Activated CD4-positive, alpha-beta T cell treated with anti-CD3 and anti-CD28 coated beads, Interleukin-2, amount 10 ng/mL, durations not matched to agents 7 days and 5 days (primary cell): ENCODE measurements at places on chromosomes 2 and 18. TPM values are rescaled to one million over a fixed set of nuclear protein-coding genes. Genes with fewer than 3 reads are reported as not detected.

PSMG2 gene
- total RNA-seq: 112 TPM

GRCh38 chr2:28997847-28998735 lies 17.0 kb downstream of the TOGARAM2 start:
- H3K4me3 ChIP-seq: no peak overlapping the region
- peaks cover 27% of the 10 kb centered on the region for H3K4me1 ChIP-seq
- DNase-seq: no peak
- H3K27ac ChIP-seq: no peak overlapping the region
- H3K27me3 ChIP-seq: no peaks in the 10 kb centered on the region

UGT1A4 gene
- total RNA-seq: not detected

DNA sequence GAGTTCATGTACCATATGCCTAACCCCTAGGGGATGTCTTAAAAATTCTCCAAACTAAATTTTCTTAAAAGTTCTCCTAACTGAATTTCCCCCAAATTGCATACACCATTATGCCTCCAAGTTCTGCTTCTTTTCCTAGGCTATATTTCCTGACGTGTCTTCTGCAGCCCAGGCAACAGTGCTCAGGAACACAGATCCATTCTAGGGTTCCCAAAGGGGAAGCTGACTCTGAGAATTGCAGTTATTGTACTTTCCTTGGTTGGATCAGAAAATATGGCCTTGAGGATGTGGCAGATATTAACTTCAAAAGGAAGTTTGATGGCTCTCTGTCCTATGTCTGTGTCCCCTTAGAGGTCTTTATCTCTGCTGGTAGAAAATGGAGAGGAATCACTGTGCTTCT lies 124.3 kb downstream of the TMEM17 start:
- H3K4me1 ChIP-seq: no peaks in the 10 kb centered on the region
- DNase-seq: no peak
- H3K27ac ChIP-seq: no peak overlapping the region
- no peak overlapping the region for H3K4me3 ChIP-seq
- H3K27me3 ChIP-seq: peaks cover 4% of the 10 kb centered on the region

TAF1B gene
- total RNA-seq: 30.6 TPM

LAMA1 gene
- total RNA-seq: not detected

MLPH gene
- total RNA-seq: not detected

GRCh38 chr18:77209587-77209986 lies 40.1 kb upstream of the GALR1 start:
- peaks cover 3% of the 10 kb centered on the region for H3K36me3 ChIP-seq
- H3K4me3 ChIP-seq: peak overlapping the region; percentile 77
- peak overlapping the region; percentile 94 for H3K27ac ChIP-seq
- H3K27me3 ChIP-seq: no peaks in the 10 kb centered on the region
- H3K4me1 ChIP-seq: peaks cover 55% of the 10 kb centered on the region
- DNase-seq: no peak

DNA sequence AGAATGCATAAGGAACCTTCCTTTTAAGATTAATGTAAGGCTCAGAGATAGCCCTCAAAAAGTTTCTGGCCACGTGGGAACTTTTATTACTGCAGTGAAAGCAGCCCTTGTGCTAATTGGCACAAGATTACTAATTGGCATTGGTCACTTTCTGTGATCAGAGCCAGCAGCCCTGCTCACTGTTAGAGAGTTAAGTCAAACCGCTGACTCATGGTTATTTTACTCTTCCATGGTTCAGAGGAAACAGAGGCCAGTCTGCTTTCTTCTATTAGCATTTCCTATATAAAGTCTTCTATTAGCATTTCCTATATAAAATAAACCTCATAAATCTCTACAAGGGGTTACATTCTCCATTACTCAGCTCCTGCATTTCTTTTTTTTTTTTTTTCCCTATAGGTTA lies 1.5 kb upstream of the SLC35G4 start:
- DNase-seq: no peak
- H3K4me1 ChIP-seq: no peaks in the 10 kb centered on the region
- peaks cover 20% of the 10 kb centered on the region for H3K27me3 ChIP-seq
- H3K36me3 ChIP-seq: no peaks in the 10 kb centered on the region

- no peak for DNase-seq
- no peak overlapping the region for H3K4me3 ChIP-seq
- H3K27me3 ChIP-seq: peaks cover 5% of the 10 kb centered on the region
- no peak overlapping the region for H3K27ac ChIP-seq
- no peaks in the 10 kb centered on the region for H3K4me1 ChIP-seq
- H3K36me3 ChIP-seq: no peaks in the 10 kb centered on the region
These were observed 108.2 kb upstream of the UBE2E3 start for GRCh38 chr2:180872255-180872654.

G6PC2 gene
- total RNA-seq: not detected

FZD7 gene
- 0.10 TPM for total RNA-seq

DNA sequence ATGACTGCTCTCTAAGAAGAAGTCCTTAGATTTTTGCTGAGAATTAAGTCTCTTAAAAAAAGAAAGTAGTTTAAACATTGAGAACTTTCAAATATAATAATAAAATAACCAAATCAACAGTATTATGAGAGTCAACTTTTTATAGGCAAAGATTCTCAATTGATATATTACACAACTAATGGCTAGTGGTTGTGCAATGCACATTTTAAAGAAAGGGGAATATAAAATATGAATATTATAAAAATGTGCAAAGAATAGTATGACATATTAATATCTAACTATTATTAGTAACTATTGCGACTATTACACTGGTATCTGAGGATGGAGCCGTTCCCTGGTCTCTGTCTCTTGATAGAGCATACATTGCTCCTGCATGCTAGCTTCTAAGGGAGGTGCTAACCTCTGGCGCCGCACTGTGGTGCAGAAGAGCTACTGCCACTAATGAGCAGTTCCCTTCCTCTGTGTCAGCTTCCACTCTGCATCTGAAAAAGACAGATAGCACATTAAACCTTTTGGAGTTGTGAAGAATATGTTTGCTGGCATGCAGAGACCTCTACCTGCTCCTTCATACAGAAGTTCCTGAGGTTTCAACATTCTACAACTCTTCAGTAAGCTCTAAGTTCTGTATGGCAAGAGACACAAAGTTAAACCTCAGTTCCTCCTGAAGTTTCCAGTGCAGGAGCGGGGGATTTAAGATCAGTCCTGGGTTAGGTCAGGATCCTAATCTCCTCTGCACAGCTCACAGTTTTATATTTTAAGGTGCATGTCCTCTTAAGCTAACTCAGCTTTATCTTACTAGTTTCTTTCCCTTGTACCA lies 3.5 kb upstream of the SLC9A2 start:
- H3K27ac ChIP-seq: no peak overlapping the region
- peak; percentile 55 for DNase-seq
- no peak overlapping the region for H3K4me3 ChIP-seq
- peaks cover 14% of the 10 kb centered on the region for H3K4me1 ChIP-seq
- H3K27me3 ChIP-seq: peaks cover 54% of the 10 kb centered on the region
- H3K36me3 ChIP-seq: no peaks in the 10 kb centered on the region

DNA sequence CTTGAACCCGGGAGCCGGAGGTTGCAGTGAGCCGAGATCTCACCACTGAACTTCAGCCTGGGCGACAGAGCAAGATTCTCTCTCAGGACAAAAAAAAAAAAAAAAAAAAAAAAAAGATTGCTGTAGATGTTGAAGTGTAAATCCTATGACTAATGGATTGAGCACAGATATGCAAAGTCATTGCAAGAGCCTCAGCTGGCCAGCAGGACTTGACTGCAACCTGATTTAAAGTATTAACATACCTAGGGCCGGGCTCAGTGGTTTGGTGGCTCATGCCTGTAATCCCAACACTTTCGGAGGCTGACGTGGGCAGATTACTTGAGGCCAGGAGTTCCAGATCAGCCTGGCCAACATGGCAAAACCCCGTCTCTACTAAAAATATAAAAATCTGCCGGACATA lies 103.4 kb upstream of the MSH2 start:
- H3K27ac ChIP-seq: no peak overlapping the region
- H3K27me3 ChIP-seq: peaks cover 35% of the 10 kb centered on the region
- no peak overlapping the region for H3K4me3 ChIP-seq
- H3K4me1 ChIP-seq: peaks cover 11% of the 10 kb centered on the region
- no peak for DNase-seq

SULT1C2 gene
- total RNA-seq: not detected

DNA sequence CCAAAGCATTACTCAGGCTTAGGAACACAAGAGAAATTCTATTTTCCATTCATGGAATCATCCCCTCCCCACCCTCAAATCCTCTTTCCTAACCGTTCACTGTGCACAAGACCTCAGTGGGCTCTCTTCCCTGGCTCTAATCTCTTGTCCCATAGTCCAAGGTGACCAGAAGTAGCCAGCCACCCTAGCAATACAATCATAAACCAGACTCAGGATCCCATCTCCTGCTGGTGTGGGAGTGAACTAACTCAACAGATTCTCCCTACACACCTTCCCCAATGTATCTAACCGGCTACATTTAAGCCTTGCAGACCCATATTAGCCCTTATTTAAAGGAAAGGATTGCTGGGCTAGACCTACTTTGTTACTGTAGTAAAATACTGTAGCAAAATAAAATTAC lies 45.5 kb downstream of the HNRNPLL start:
- peaks cover 22% of the 10 kb centered on the region for H3K36me3 ChIP-seq
- H3K27me3 ChIP-seq: no peaks in the 10 kb centered on the region
- H3K4me3 ChIP-seq: no peak overlapping the region
- H3K4me1 ChIP-seq: peaks cover 3% of the 10 kb centered on the region
- no peak overlapping the region for H3K27ac ChIP-seq

GPAT2 gene
- 5.3 TPM for total RNA-seq

DNA sequence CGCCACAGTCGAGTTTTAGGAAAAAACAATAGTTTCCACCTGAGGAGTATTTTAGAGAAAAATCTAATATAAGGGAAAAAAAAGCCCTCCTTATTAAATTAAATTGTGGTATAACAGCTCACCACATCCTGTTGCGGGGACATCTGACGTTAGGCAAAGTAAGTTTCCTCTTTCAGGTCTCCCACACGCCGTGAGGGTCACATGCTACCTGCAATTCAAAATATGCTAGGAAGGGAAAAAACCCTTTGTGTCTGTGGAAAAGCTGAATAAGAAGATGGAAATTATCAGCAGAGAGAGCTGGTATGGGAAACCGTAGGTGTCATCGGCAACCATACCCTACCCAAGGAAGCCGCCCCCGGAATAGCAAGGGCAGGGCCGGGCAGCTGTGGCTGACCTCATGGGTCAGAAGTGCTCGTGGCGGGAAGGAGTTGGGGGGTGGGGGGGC lies 128.0 kb downstream of the NFATC1 start:
- DNase-seq: peak; percentile 83
- peaks cover 69% of the 10 kb centered on the region for H3K4me1 ChIP-seq
- peaks cover 16% of the 10 kb centered on the region for H3K36me3 ChIP-seq
- H3K27ac ChIP-seq: peak overlapping the region; percentile 94

DNA sequence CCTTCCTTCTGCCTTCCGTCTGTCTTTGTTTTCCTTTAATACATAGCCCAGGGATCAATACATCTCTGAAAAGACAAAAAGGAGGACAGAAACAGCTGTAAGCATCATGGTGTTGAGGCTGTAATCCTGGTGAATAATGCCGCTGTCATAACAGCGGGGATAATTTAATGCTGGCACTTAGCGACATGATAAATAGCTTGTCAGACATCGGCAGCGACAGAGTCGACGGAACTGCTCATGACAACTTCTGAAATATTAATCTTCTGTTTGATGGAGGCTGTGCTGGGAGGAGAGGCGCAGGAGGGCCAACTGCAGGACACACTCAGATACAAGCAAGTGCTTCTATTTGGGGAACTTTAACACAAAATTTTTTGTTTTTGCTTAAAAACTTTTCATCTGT lies 602.2 kb downstream of the GALR1 start:
- H3K27ac ChIP-seq: no peak overlapping the region
- no peaks in the 10 kb centered on the region for H3K4me1 ChIP-seq
- H3K27me3 ChIP-seq: peaks cover 4% of the 10 kb centered on the region
- no peak overlapping the region for H3K4me3 ChIP-seq

GRCh38 chr2:85277416-85278158 lies 50.2 kb downstream of the TGOLN2 start:
- H3K27me3 ChIP-seq: no peaks in the 10 kb centered on the region
- DNase-seq: no peak
- no peak overlapping the region for H3K27ac ChIP-seq
- H3K4me1 ChIP-seq: no peaks in the 10 kb centered on the region
- no peak overlapping the region for H3K4me3 ChIP-seq
- no peaks in the 10 kb centered on the region for H3K36me3 ChIP-seq

DNA sequence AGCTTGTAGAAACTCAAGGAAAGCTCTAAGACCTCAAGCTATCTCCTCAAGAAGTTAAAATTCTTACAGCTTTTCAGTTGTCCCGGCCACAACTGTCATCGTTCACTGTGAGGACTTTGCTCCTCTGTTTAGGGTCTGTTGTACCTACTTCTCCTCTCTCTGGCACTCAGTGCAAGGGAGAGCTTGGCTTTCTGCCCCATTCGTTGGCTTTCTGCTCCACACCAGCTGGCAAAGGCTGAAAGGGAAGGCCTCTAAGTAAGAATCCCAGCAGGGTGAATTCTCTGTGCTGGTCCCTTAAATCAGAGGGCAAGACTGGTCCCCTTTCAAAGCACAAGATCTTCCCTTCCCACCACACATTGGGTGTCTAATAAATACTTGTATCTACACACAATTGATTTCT lies 17.3 kb downstream of the ZBTB7C start:
- H3K27ac ChIP-seq: no peak overlapping the region
- no peak for DNase-seq
- no peak overlapping the region for H3K4me3 ChIP-seq
- no peaks in the 10 kb centered on the region for H3K36me3 ChIP-seq

CYP27C1 gene
- total RNA-seq: not detected

DNA sequence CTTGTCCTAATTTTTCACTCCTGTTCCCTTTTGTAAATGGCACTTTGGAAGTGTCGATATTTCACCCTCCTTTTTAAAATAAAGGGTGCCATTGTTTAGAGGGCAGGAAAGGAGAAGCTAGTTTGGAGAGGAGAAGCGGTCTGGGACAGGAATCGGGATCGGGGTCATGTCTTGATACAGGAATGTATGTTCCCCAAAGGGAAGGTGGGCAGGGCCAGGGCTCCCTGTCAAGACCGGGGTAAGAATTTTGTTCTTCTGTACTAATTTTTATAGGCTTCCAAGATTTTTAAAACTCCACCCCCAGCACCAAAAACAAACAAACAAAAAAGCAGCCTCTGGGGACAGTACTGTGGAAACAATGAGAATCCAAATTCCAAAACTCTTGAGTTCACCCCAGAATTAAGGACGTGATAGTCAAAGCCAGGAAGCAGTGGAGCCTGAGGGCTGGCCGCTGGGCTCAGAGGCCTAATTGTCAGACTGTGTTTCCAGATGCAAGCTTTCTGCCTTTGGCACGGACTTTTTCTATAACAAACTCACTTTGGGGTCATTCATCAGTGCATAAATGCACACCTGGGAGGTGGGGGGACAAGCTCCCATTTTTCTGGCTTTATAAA lies 250.4 kb upstream of the SIX2 start:
- peaks cover 3% of the 10 kb centered on the region for H3K4me1 ChIP-seq
- H3K27me3 ChIP-seq: peaks cover 27% of the 10 kb centered on the region
- no peak overlapping the region for H3K27ac ChIP-seq

TMEM178A gene
- total RNA-seq: not detected

- peaks cover 28% of the 10 kb centered on the region for H3K4me1 ChIP-seq
- peak overlapping the region; percentile 60 for H3K4me3 ChIP-seq
- no peak overlapping the region for H3K27ac ChIP-seq
- peaks cover 1% of the 10 kb centered on the region for H3K27me3 ChIP-seq
- no peak for DNase-seq
These were observed 11.1 kb upstream of the PROC start for GRCh38 chr2:127407091-127407490.
